ENCODE measurements at places on chromosomes 4 and X.

GRCh38 chrX:9352694-9353411, 112.0 kb upstream of the TBL1X start:
- peak; percentile 33 for DNase-seq

DNA sequence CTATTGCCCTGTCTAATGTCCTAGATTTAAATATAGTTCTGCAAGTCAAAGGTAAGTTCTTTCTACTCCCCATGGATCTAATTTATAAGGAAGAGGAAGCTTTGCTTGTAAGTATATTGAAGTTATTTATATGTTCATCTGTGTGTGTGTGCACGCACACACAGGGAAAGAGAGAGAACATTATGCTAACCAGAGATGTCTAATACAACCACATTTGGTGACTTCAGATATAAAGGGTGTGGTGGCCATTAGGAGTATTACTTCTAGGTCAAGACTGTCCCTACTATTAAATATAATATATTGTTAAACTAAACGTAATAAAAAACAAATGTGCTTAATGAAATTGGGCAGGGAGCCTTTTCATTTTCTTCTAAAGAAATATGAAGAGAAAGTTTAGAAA, 4.1 kb downstream of the DCK start:
- no peak for DNase-seq

GRCh38 chr4:35541888-35542213, 702.5 kb downstream of the ARAP2 start:
- DNase-seq = no peak

GRCh38 chrX:43218198-43218597, 437.9 kb upstream of the MAOA start:
- DNase-seq = no peak

DNA sequence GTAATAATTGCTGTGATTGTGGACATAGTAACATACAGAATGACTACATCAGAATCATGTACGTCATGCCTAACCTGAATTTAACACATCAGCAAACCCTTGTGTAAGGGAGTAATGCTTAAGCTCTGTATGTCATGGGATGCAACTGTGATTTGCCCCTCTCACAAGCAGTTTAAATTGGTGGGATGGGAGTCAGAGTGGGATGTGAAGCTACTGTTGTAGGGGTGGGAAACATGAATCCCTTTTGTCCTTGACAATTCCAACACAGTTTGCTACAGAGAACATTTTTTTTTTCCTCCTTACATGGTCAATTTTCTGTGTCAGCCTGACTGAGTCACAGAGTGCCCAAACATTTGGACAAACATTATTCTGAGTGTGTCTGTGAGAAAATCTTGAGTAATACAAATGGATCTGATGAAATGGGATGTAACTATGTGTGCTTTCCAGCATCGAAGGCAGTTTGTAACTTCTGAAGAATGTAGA, 392.8 kb downstream of the GPM6A start:
- no peak for DNase-seq

- no peak for DNase-seq
These were observed 34.0 kb upstream of the GYPA start for GRCh38 chr4:144174401-144175067.
